ENCODE measurements at places on chromosomes 12 and 14.

- DNase-seq, result no peak
Observed at GRCh38 chr12:18145924-18146323, 55.9 kb upstream of the RERGL start.

- peak; percentile 73 for DNase-seq
Observed at GRCh38 chr12:52506858-52507715, 13.1 kb downstream of the KRT5 start.

DNA sequence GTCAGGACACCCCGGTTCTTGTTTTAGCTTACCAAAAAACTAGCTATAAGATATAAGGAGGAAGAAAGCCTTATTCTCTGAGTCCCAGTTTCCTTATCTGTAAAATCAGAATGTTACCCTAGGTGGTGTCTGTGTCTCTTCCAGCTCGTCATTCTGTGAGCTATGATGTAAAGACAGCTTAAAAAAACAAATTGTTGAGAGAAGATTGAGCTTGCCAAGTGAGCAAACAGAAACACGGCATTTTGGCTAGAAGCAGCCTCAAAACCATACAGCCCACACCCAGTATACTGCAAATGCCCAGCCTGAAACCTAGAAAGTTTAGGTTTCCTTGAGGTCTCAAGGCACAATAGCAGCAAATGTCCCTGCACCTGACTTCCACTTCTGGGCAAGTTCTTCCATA is 151.4 kb downstream of the SSPN start:
- DNase-seq, result no peak

DNA sequence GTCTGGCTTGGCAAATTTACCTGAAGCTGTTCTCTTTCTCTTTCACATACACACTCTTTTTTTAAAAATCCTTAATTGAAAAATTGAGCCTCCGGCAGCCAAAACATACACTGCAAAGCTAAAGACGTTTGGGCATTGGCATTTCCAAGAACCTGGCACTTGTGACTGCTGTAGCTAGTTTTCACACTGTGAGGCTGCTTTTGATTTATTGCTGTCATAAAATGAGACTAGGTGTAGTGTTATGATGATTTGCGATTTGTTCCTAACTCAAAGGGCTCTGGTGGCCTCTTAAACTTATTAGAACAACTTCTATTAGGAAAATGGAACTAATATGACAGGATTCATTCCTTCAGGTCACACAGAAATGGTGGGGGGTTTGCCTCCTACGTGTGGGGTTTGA is 377.1 kb upstream of the FAR2 start:
- DNase-seq, result no peak

DNA sequence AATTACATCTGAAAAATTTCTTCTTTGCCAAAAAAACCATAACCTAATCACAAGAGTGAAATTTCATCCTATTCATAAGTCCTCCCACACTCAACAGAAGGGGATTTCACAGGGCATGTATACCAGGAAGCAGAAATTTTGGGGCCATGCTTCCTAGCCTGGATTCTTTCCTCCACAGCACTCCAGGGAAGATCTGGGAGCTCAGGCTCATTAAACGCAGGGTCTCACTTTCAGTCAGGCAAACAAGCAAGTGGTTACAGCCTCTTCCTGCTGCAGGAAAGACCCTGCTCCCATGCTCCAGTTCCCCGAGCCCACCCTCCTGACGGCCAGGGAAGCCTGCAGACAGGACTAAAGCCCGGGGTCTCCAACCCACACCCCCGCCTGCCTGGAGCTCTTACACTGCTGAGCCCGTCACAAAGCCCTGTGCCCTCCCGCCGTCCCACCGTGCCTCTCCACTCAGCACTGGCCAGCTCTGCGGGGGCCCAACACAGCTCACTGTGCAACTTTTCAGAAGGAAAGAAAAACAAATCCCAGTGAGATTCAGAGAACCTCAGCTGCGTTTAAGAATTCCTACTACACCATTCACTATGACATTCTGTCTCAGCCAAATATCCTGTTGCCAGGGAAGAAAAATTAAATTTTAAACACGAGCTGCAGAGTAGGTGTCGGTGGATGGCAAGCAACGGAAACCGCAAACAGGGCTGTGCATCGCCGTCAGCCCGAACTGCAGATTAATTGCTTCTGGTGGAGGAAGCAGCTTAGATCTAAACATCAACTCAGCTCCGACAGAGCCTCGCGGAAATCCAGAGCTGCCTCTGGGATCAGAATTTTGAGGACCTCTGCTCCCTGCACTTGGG is 106.7 kb upstream of the SFSWAP start:
- DNase-seq, result peak; percentile 69

- no peak for DNase-seq
Observed at GRCh38 chr12:78034025-78034424, 203.3 kb downstream of the NAV3 start.

- no peak for DNase-seq
Observed at GRCh38 chr12:104863296-104863948, 94.7 kb downstream of the SLC41A2 start.

- no peak for DNase-seq
Observed at GRCh38 chr12:85781766-85782165, 54.4 kb downstream of the RASSF9 start.

DNA sequence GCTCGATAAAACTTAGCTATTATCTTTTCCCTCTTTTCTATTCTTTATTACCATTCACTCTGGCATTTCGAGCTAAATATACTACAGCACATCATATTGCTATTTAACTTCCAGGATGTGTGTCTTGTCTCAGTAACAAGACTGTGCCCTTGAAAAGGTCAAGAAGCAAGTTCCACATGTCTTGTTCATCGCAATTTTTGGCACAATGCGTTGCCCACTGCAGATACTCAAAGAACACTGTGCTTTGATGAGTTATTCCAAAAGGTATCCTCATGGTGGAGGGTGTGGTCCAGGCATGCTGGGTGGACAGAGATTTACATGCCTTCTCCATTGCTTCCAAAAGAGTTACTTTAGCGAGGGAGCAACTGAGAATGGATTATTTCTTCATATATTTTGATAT is 6.6 kb downstream of the E2F7 start:
- DNase-seq, result no peak

GRCh38 chr14:78367355-78367754 is 197.2 kb downstream of the NRXN3 start:
- peak; percentile 1 for DNase-seq

DNA sequence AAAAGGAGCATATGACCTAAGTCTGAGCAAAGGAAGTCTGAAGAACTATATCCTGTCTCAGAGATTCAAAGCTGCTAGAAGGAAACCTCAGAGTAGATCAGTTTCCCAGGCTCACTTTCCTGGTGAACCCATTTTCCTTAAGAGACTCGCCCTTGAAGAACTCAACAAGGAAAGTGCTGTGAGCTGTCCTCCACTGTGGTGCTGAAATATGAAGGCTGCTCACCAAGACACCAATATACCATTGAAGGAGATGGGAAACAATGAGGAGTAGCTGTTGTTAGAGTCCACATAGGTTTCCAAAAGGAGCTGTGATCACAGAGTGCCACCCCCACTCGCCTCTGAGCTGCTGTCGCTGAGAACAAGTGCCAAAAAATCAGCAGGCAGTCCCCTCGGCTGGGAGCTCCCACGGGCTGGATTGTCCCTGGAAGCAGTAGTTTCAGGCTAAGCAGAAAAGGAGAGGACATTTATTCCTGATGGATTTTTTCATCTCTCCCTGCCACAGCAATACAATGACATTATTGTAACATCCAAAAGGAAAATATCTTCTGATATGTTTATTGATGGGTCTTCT is 282.1 kb downstream of the RPS29 start:
- DNase-seq, result peak; percentile 55

GRCh38 chr14:36755756-36756155 is 94.1 kb downstream of the PAX9 start:
- DNase-seq, result no peak

- DNase-seq, result no peak
Observed at GRCh38 chr12:89752341-89752740, 43.7 kb upstream of the ATP2B1 start.

DNA sequence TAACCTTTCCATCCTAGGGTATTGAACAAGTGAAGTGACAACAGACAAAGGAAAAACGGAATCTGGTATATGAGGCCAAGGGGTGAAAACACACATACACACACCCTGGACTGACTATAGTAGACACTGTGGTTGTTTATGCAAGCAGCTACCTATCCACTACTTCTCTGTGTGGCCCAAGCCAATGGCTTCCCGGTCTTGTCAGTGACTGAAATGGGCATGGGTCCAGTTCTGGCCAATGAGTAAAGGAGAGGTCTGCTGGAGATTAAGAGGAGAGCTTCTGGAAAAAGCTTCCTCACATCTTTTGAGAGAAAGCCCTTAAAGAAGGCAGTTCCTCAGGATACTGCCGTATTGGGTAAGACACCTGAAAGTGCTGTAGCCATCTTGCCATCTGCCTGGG is 19.3 kb downstream of the MBIP start:
- no peak for DNase-seq

Measured in H7 (cell line).